ENCODE measurements at places on chromosomes 7 and 10.

DNA sequence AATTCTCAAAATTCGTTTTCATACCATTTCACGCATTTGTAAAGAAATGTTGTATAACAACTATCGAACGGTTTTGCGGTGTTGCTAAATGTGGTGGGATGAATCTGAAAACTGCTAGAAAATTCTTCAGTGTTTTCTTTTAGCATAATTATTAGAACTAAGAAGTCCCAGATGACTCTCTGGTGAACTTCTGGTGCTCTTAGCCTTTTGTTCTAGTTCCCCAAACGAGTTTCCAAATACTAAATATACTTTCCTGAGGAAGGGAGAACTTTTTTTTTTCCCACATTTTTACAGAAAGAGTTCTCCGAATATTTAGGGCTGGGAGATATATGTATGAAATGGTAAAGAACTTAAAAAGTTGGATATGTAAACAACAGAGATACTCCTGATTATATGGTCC is 82.5 kb downstream of the ICA1 start:
- no peak for DNase-seq

DNA sequence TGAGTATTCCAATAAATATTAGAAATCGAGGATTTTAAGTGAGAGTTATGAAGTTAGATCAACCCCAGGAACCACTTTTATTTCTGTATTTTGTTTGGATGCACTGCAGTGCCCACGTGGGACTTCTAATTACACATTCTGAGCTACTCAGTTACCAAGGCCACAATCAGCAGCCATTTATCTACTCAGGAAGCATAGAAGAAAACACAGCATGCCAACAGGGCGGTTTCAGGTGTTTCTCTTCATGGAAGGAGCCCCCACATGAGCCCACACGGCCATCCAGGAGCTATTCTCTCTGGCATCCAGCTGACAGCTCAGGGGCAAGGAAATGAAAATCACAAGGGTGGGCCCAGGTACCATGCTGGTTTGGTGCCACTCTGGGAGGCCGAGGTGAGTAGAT is 266.5 kb upstream of the MKLN1 start:
- DNase-seq = no peak

DNA sequence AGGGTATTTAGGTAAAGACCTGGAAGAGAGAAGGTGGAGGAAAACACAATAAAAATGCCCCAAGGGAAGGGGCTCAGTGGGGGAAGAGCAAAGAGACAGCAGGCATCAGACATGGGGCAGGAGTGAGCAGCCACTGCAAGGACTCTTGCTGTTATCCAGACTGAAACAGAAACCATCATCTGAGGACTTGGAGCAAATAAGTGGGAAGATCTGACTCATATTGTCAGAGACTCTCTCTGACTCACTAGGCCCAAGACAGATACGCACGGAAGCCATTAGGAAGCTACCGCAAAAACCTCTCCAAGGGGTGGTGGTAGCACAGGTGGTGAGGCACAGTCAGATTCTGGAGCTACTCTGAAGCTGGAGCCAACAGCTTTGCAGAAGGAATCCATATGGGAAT is 110.7 kb downstream of the RNF32 start:
- no peak for DNase-seq

DNA sequence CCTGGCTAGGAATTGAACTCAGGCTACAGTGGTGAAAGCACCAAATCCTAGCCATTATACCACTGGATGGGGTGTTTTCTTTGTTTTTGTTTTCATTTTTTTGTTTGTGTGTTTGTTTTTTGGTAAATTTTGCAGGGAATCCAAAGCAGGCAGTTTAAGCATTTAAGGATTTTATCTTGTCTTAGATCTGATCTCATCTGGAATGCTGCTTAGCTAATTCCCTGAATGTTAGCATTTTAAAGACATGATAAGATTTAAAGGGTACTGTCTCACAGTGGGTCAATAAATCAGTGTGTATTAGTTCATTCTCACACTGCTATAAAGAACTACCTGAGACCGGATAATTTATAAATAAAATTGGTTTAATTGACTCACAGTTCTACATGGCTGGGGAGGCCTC is 5.6 kb upstream of the MKLN1 start:
- no peak for DNase-seq

DNA sequence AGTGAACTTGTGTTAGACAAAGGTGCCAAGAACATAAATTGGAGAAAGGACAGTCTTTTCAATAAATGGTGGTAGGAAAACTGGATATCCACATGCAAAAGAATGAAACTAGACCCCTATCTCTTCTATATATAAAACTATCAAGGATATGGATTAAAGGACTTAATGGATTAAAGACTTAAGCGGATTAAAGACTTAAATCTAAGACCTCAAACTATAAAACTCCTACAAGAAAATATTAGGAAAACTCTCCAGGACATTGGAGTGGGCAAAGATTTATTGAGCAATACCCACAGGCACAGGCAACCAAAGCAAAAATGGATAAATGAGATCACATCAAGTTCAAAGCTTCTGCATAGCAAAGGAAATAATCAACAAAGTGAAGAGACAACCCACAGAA is 242.9 kb upstream of the MEOX2 start:
- DNase-seq = no peak

DNA sequence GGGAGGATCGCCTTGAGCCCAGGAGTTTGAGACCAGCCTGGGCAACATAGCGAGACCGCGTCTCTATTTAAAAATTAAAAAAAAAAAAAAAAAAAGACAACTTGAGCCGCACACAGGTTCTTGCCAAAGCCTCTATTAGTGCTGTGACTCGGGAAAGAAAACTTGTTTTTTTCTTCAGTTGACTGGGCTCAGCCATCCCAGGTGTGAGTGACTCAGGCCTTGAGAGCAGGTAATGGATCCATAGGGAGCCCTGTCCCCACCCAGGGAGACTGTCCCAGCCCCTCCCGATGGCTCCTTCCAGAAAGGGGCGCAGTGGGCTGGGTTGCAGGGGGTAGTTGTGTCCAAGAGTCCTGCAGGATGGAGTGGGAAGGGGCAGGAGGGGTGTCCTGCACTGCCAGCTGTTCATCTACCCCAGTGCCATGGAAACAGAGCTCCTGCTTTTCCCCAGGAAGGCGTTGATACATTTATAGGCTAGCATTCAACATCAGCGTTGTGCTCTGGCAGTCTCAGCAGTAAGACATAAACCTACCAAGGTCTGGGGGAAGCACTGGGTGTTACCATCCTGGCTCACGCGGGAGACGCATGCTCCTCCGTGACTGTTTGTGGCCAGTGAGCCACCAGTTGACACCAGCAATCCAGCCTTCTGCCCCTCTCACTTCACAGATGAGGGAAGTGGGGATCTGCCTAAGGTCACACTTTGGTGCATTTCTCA is 126.6 kb downstream of the CUX1 start:
- DNase-seq = no peak

GRCh38 chr7:152522571-152523067 is 86.8 kb upstream of the KMT2C start:
- no peak for DNase-seq

Data from T follicular helper cell (primary cell).